ENCODE measurements at places on chromosomes 5 and 9.
A peak's percentile ranks its signal among the peaks of the same experiment; 100 is the strongest.

DNA sequence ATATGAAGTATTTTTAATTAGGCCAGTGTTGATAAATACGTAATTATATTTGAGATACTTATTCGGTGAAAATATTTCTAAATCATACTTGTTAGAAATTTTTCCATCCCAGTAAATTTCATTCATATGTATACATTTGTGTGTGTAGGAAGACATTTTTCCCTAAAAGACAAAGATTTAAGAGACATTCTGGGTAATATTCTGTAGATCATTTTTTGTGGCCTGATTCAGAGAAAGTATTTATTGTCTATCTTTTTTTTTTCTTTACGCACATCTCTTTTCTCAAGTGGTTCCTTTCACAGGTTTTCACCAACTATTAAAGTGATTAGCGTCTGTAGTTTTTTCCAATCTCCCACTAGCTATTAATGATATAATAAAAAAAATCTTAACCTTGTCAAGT is 224.1 kb downstream of the MEF2C start:
- DNase-seq, result no peak

- DNase-seq, result no peak
Observed at GRCh38 chr5:74143721-74144330, 496.7 kb downstream of the ENC1 start.

DNA sequence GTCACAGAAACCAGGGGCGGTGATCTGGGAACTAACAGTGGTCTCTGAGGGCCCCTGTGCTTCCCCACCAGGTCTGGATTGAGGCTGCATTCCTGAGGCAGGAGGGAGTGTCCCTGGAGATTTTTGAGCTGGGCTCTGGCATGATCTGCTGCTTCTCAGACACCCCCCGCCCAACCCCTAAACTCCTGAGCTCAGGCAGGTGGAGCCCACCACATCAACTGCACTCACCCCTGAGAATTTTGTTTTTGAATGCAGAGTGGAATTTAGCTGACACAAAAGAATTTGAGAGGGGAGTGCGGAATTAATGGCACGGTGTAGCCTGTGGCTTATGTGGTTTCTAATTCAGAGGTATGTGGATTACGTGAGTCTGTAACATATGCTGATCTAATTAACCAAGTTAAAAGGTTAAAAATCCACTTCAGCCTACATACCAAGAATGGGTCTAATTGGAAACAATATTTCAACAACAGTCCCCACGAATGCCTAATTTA is 23.9 kb upstream of the CTSL start:
- no peak for DNase-seq

DNA sequence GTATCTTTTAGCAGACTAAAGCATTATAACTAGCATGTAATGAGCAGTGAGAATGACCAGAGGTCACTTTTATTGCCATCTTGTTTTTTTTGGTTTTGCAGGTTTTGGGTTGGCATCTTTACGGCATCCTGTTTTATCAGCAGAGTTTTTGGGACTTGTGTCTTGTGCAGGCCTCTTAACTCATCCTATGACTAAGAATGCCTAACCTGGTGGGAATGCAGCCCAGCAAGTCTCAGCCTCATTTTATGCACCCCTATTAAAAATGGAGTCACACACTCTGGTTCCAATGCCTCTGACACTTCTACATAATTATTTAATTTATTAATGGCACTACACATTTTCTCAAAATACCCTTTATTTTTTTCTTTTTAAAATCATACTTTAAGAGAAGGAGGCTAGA is 726.5 kb upstream of the RIOK2 start:
- no peak for DNase-seq

- no peak for DNase-seq
Observed at GRCh38 chr9:16728137-16728508, 142.3 kb downstream of the BNC2 start.

DNA sequence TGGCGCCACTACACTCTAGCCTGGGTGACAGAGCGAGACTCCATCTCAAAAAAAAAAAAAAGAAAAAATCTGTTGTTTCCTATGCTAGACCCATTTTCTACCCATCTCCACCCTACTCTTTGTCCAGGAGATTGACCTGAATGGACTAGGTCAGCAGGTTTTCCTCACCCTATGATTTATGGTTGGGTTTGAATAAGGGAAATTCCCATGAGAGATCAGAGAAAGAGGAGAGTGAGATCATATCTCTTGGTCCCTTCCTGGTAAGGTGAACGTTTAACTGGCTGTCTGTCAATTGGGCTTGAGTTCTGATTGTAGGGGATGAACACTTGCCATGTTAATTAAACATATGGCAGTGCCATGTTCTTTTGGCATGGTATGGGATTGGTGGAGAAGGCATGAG is 387.4 kb downstream of the MAN2A1 start:
- DNase-seq, result no peak

- no peak for DNase-seq
Observed at GRCh38 chr5:143715616-143716015, 96.3 kb upstream of the HMHB1 start.

GRCh38 chr9:101458963-101459631 is 23.5 kb upstream of the ALDOB start:
- no peak for DNase-seq

GRCh38 chr5:127595484-127596368 is 53.2 kb upstream of the CTXN3 start:
- no peak for DNase-seq

DNA sequence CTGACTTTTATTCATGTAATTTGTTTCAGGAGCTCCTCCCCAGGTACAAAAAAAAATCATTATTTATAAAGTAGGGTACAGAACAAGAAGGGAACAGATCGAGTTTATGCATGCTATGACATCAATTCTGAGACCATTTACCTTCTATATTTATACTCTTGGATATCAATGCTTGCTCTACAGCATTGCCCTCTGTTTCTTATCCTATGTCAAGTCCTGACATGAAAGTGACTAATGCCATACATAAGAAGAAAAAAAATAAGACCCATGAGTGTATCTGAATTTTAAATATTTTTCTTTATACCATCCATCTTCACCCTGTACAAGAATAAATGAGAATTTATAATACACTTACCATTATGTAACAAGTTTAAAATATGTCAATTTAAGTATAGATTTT is 2016.3 kb upstream of the CDH9 start:
- no peak for DNase-seq

GRCh38 chr9:36166168-36166927 is 2.8 kb upstream of the CCIN start:
- DNase-seq, result peak; percentile 51

DNA sequence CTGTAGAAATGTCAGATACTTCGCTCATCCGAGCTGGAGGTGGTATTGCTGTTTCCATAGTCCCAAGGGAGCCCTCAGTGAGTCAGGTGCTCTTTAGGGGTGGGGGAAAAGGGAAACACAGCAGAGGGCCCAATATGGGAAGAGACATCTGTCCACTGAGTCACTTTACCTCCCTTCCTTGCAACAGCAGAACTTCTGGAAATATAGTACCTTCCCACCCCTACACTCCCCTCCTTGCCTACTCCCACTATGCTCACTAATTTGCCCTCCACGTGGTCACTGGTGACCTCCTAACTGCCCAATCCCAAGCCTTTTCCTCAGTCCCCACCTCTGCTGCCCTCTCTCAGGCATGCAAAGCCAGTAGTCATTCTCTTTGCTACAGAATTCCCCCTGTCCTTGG is 1.9 kb downstream of the HK3 start:
- no peak for DNase-seq

GRCh38 chr5:62547945-62548630 is 30.5 kb upstream of the LRRC70 start:
- DNase-seq, result no peak

DNA sequence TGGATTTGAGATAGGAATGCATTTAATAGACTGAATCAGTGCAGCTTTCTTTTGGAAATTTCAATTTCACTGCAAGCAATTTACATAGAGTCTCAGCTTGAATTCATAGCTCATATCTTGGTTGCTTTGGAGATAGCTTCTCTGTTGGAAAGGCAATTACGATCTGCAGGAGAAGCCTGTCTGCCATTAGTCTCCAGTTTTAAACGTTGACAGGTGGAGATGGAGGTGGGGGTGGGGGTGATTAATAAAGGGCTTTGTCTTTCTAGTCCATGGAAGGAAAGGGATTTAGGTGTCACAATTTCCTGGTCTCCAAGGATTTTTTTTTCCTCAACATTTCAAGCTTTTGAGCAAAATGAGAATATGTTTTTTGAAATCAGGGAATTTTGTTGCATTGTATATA is 184.7 kb downstream of the CARTPT start:
- DNase-seq, result no peak

DNA sequence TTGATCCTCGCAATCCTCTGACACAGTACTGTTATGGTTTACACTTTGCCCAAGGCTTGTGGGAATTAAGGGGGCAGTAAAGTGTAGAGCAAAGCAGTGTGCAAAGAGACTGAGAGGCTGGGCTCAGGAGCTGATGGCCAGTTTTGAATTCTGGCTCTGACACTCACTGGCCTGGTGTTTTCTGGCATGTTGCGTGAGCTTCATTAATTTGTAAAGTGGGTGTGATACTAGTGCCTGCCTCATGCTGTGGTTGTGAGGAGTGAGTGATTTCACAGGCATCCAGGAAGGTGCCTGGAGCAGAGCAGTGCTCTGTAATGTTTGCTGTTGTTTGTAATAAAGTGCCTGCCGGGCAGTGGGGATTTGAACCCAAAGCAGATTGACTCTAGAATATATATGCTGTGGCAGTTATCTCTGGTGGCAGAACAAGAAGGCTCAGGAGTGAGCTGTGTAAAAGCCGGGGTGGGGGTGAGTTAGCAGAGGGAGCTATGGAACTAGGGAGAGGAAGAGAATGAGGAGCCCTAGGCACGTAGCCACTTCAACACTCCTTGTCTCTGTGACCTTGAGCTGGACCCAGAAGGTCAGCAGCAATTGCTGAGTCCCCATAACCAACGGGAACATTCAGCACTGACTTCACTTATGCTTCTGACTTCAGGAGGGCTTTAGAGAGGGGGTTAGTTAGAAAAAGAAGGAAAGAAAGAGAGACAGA is 108.5 kb downstream of the DOCK2 start:
- no peak for DNase-seq

- DNase-seq, result no peak
Observed at GRCh38 chr5:11476866-11477265, 427.4 kb downstream of the CTNND2 start.

GRCh38 chr9:122309861-122310260 is 45.2 kb downstream of the MRRF start:
- no peak for DNase-seq

- DNase-seq, result no peak
Observed at GRCh38 chr5:14265570-14265969, 122.4 kb downstream of the TRIO start.

- DNase-seq, result no peak
Observed at GRCh38 chr9:93303258-93303771, 119.4 kb downstream of the WNK2 start.

- no peak for DNase-seq
Observed at GRCh38 chr5:82537687-82538306, 259.6 kb upstream of the RPS23 start.

- DNase-seq, result peak; percentile 62
Observed at GRCh38 chr9:114691046-114691955, 9.3 kb upstream of the TEX48 start.

DNA sequence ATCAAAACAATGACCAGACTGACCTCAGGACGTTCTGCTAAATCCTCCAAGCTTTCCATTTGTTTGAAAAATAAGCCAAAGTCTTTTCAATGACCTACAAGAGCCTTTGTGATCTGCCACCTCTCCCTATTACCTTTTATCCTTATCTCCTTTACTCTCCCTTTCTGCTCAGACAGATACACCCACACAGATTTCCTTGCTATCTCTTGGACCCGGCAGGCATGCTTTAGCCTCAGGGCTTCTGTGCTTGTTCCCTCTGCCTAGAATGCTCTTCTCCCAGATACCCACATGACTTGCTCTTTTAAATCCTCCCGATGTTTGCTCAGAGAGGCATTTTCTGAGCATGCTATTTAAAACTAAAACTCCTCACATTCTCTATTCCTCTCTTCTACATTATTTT is 8.9 kb upstream of the ELOVL7 start:
- DNase-seq, result no peak

DNA sequence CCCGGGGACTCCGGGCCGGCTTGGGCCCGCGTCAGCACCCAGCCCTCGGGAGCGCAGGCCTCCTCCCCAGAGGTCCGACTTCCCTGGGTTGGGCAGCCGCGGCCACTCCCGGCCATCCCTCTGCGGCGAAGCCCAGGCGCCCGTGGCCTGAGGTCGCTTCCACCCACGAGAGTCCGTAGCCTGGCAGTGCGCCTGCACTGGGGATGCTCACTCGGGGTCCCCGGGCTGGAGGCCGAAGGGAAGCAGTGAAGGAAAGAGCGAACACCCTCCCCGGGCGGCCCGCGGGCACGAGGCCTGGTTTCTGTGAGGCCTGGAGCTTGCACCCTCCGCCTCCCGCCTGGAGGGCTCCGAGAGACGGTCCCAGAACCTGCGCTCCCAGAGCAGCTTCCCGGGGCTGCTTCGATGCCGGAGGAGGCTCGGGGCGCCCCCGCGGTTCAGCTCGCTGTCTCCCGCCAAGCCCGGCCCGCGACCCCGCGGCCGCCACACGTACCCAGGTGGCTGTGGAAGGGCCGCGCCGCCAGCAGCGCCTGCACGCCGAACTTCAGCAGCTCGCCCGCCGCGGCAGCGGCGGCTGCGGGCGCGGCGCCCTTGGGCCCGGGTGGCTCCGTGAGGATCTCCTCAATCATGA is 607 bp downstream of the BARX1 start:
- DNase-seq, result no peak

GRCh38 chr5:61449804-61450492 is 117.9 kb downstream of the ZSWIM6 start:
- no peak for DNase-seq

GRCh38 chr9:12884736-12885395 is 110.0 kb downstream of the LURAP1L start:
- DNase-seq, result no peak

GRCh38 chr5:143896516-143896915 is 84.6 kb downstream of the HMHB1 start:
- no peak for DNase-seq

DNA sequence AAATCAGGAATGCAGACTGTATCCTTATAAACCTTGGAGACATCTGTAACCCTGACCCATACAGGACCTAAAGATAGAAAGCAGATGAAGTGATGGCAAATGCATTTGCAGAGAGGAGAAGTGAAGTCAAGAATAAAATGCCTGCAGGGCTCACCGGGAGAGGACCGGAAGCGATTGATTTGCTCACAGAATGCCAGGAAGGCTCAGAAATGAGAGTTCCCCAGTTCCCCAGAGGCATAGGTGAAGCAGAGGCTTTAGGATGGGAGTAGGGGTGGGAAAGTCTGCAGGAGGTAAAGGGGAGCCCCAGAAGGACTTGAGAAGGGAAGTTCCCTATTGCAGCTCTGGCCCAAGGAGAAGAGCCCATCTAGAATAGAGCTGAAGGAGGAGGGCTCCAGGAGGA is 63.9 kb upstream of the TNFAIP8 start:
- DNase-seq, result no peak

- no peak for DNase-seq
Observed at GRCh38 chr9:87109231-87109631, 161.9 kb upstream of the GAS1 start.

GRCh38 chr9:81374459-81375186 is 314.7 kb downstream of the TLE1 start:
- no peak for DNase-seq

GRCh38 chr9:119289740-119290433 is 79.3 kb downstream of the BRINP1 start:
- no peak for DNase-seq

All from stimulated activated CD8-positive, alpha-beta memory T cell treated with anti-CD3 and anti-CD28 coated beads, Interleukin-7, amount 100 ng/mL, for 4 hours (primary cell).